ENCODE measurements at places on chromosomes 11 and 22.

DNA sequence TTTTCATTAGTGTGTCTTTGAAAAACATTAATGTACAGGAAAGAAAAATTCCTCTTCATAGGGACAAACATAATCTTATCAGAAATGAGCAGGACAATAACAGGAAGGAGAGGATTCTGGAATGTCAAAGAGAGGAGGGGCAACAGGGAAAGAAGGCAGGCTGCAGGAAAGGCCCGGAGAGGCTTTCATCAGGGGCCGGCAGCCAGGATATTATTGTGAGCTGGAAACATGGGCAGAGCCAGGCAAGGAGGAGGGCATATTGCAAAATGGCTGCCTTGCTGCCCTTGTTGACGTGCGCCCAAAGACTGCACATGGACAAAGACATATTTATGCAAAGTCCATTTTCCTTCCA lies 433.7 kb downstream of the ETS1 start:
- DNase-seq: no peak

GRCh38 chr11:12158909-12159308 lies 48.5 kb downstream of the MICAL2 start:
- DNase-seq: no peak

DNA sequence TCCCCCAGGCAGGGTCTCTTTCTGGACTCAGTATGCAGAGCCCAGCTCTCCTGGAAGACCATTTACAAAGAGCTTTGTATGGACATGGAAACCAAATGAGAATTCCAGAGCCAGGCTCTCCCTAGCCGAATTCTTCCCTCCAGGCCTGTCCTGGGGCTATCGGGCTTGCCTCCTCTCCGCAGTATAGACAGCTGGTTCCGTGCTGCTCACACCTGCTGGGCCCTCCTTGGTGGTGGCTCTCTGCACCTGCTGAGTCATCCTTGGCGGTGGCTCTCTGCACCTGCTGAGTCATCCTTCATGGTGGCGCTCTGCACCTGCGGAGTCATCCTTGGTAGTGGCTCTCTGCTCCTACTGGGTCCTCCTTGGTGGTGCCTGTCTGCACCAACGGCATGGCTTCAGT lies 743.5 kb downstream of the BRD1 start:
- DNase-seq: no peak

DNA sequence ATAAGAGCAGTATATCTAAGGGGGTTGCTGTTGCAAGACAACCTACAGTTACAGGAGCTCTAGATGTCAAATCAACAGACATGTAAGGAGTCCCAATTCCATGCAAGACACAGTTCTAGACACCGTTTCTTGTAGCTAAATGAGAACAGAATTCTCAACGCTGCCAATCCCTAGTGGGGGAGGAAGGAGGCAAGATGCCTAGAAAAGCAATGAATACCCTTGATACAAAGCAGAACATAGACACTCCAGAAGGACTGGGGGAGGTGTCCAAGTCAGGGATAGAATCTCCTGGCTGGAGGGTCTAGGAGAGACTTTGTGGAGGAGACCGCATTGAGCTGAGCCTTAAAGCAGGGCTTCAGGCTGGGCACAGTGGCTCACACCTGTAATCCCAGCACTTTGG lies 280.2 kb downstream of the BUD13 start:
- no peak for DNase-seq

GRCh38 chr22:37121887-37122591 lies 12.5 kb upstream of the TMPRSS6 start:
- DNase-seq: peak; percentile 87

All from stimulated activated CD4-positive, alpha-beta T cell treated with anti-CD3 and anti-CD28 coated beads, Interleukin-2, amount 100 ng/mL, for 48 hours (primary cell).